ENCODE measurements at places on chromosomes 4 and X. TPM values are rescaled to one million over a fixed set of nuclear protein-coding genes. Genes with fewer than 3 reads are reported as not detected.

DNA sequence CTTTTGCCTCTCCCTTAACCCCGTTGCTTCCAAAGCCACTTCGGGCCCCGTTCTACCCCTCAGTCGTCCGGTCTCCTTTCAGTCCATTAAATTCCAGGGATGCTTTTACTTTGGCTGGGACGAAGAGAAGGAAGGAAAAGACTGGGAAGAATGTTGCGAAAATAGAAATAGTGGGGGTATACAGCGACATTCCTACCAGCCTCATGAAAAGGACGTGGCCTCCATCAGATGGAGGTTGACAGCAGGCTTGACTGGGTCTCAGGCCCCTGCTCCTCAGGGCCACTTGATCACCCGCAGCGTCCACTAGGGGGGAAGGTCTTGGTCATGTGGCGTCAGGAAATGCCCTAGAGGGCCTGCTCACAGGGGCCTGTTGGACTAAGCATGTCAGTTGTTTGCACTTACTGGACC, 657 bp upstream of the ANKRD50 start:
- H3K4me1 ChIP-seq = peaks cover 36% of the 10 kb centered on the region
- no peaks in the 10 kb centered on the region for H3K27me3 ChIP-seq
- H3K4me3 ChIP-seq = peak overlapping the region; percentile 91
- peak overlapping the region; percentile 100 for H3K27ac ChIP-seq
- DNase-seq = peak; percentile 87
- no peaks in the 10 kb centered on the region for H3K36me3 ChIP-seq

DNA sequence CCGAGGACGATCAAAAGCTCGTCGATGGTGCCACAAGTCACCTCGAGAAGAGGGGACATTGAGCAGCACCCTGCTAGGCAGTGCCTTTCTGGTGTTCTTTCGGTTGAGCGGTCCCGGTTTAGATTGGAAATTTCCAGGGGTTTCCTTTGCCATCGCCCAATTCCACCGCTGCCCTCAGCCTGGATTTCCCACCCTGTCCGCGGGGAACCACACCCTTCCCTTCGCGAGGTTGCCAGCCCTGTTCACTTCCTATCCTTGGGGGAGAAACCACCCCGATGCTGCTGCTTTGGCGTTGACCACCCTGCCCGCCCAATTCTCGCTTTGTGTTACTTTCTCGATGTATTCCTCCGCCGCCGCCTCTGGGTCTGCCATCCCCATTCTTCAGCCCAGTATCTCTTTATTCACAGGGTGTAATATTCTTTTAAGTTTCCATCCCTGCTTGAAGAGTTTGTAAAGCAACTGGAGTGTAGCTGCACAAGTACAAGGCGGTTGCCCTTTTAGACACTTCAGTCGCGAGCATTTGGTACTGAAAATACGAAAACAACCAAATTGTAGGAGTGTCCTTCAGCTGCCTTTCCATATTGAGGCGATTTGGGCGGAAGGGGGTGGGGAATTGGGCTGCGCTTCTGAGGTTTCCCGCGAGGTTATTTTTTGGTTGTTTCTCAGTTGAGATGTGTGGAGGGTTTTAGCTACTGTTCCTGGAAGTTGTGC, 1.1 kb downstream of the OGT start:
- no peaks in the 10 kb centered on the region for H3K27me3 ChIP-seq
- peak overlapping the region; percentile 98 for H3K27ac ChIP-seq
- H3K4me1 ChIP-seq = peaks cover 26% of the 10 kb centered on the region
- peak overlapping the region; percentile 90 for H3K4me3 ChIP-seq
- H3K36me3 ChIP-seq = no peaks in the 10 kb centered on the region

DNA sequence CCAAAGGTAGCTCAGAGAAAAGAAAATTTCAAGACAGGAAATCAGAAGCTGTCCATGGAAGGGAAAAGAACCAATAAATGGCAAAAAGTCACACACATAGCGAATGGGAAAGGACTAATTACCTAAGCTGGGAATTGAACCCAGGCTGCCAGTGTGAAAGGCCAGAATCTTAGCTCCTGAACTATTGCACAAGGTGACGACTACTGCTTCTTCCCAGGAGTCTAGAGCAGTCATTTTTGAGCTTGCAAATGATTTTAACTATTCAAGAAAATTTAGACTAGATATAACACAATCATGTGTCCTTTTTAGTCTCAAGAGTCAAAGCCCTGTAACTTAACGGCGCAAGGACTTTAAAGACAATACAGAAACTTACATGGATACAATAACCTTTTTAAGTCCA, 34.1 kb upstream of the ZNF81 start:
- H3K27ac ChIP-seq = no peak overlapping the region
- no peak for DNase-seq
- H3K27me3 ChIP-seq = peaks cover 2% of the 10 kb centered on the region
- H3K4me3 ChIP-seq = no peak overlapping the region
- H3K4me1 ChIP-seq = no peaks in the 10 kb centered on the region

DNA sequence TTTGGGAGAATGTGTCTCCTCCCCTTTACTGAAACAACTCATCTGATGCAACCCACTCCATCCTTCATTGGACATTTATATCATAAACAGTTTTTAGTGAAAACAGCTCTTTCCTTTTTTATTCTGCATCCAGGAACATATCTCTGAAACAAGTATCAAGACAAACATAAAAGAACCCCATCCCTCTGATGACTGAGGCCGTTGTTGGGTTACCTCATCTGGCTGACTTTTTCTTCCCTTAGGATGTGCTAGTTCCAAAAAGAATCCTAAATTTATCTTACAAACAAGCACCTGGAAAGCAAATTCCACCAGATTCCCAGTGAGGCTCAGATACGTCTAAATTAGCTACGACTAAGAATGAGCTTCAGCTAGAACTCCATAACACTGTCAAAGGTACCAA, 483.7 kb upstream of the INTU start:
- H3K36me3 ChIP-seq = peaks cover 4% of the 10 kb centered on the region
- H3K4me3 ChIP-seq = no peak overlapping the region
- H3K27me3 ChIP-seq = no peaks in the 10 kb centered on the region
- peaks cover 4% of the 10 kb centered on the region for H3K4me1 ChIP-seq
- DNase-seq = no peak

DNA sequence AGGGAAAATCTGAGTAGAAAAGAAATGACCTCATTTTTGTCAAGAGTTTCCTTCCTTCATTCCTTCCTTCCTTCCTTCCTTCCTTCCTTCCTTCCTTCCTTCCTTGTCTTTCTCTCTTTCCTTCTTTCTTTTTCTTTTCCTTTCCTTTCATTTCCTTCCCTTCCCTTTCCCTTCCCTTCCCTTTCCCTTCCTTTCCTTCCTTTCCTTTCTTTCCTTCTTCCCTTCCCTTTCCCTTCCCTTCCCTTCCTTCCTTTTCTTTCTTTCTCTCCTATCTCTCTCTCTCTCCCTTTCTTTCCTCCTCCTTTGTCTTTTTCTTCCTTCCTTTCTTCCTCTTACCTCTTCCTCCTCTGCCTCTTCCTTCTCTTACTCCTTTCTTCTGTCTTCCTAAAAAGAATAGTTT, 347.6 kb downstream of the FAM47A start:
- H3K27ac ChIP-seq = no peak overlapping the region
- no peak overlapping the region for H3K4me3 ChIP-seq
- peaks cover 2% of the 10 kb centered on the region for H3K27me3 ChIP-seq
- H3K36me3 ChIP-seq = no peaks in the 10 kb centered on the region
- no peak for DNase-seq

- no peak overlapping the region for H3K27ac ChIP-seq
- no peak for DNase-seq
- H3K4me3 ChIP-seq = no peak overlapping the region
- peaks cover 7% of the 10 kb centered on the region for H3K4me1 ChIP-seq
- H3K36me3 ChIP-seq = peaks cover 4% of the 10 kb centered on the region
These were observed 93.4 kb downstream of the SPCS3 start for GRCh38 chr4:176413171-176413570.

DNA sequence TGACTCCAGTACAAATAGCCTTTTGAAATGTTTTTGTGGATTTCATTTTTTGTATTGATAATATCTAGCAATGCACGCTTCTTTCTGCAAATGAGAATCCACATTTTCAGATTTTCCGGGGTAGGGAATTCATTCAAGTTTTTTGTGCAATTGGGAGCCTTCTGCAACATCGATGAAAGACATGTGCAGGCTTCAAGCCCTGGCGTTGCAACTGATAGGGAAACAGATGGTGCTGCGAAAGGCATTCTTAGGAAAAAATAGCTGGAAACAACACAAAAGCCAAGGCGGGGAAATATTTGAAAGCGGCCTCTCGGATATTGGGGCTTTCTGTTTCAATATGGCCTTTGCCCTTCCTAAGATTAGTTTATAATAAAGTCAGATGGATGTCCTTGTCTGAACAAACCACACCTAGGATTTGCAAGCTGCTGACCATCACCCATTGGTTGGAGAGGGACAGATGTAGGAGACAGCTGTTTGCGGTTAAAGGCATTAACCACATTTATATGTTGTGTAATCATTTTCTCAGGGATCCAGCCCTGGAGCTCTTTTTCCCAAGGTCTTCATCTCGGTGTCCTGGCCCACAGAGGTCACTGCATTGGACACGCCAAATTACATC, 136.5 kb downstream of the PRKX start:
- H3K36me3 ChIP-seq = peaks cover 2% of the 10 kb centered on the region
- no peaks in the 10 kb centered on the region for H3K4me1 ChIP-seq
- H3K4me3 ChIP-seq = no peak overlapping the region
- no peaks in the 10 kb centered on the region for H3K27me3 ChIP-seq

GRCh38 chrX:116757491-116757890, 294.7 kb upstream of the CT83 start:
- H3K27me3 ChIP-seq = no peaks in the 10 kb centered on the region
- DNase-seq = no peak
- no peak overlapping the region for H3K27ac ChIP-seq
- H3K4me1 ChIP-seq = no peaks in the 10 kb centered on the region

- peaks cover 4% of the 10 kb centered on the region for H3K4me1 ChIP-seq
- DNase-seq = no peak
- no peak overlapping the region for H3K4me3 ChIP-seq
These were observed 126.3 kb downstream of the PRDM5 start for GRCh38 chr4:120796271-120796670.

DNA sequence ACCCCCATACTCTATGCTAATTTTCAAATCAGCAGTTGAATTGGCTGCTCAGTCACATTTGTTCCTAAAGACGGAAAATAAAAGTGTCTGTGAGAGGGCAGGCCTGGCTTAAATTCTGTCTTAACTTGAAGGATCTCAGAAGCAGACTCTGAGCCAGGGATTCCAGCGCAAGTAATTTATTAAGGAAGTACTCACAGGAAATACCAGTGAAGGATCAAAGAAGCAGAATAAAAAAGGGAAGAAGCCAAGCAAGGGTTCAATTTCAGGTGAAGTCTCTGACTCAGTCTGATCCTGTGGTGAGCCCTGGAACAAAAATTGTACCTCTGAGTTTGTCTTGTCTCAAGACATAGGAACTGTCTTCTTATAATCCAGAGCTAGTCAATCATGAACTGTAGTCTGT, 52.2 kb downstream of the IL1RAPL1 start:
- no peaks in the 10 kb centered on the region for H3K4me1 ChIP-seq
- no peak overlapping the region for H3K27ac ChIP-seq
- no peak for DNase-seq
- H3K27me3 ChIP-seq = no peaks in the 10 kb centered on the region

DNA sequence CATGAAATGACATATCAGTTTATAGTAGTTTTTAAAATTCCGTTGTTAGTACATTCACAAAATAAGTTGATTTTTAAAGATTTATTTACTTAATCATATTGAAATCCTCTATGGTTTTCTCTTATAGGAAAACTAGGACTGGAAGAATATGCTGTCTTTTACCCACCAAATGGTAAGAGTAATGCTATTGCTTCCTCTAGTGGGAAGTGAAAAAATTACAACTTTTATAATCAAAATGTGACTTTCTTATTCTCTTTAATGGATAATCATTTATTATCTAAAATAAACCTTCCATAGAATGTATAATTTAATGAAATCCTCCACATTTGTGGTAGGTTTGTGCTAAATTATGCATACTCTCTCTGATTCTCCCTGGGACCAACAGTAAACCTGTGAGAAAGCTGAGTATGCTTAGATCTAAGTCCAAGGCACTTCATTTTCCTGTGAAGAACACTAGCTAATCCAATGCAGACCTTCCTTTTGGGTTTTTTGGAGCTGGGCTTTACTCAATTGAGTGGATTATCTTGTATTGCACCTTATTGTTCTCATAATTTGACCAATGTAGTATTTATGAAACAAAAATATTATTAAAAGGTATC, 136.2 kb downstream of the TBC1D19 start:
- DNase-seq = no peak
- no peaks in the 10 kb centered on the region for H3K27me3 ChIP-seq
- H3K4me3 ChIP-seq = no peak overlapping the region
- H3K27ac ChIP-seq = no peak overlapping the region

DNA sequence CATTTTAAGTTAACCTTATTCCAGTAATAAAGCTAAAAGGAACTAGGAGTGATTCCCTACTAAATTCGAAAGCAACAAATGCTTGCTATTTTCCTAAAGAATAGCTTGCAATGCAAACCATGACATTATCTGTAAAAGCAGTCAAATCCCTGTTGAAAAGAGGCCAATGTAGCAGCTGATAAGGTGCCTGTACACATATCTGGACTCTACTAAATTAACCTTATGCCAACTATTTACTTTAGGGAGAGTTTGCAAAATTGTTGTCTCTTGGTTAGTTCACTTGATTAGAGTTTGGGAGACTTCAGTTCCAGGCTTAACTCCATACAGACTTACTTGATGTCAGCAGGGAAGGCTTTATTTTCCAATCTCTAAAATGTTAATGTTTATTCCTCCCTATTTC, 6.0 kb downstream of the IL13RA2 start:
- H3K36me3 ChIP-seq = no peaks in the 10 kb centered on the region
- peaks cover 31% of the 10 kb centered on the region for H3K27me3 ChIP-seq
- H3K4me3 ChIP-seq = no peak overlapping the region
- no peak for DNase-seq
- H3K4me1 ChIP-seq = no peaks in the 10 kb centered on the region
- H3K27ac ChIP-seq = no peak overlapping the region

DNA sequence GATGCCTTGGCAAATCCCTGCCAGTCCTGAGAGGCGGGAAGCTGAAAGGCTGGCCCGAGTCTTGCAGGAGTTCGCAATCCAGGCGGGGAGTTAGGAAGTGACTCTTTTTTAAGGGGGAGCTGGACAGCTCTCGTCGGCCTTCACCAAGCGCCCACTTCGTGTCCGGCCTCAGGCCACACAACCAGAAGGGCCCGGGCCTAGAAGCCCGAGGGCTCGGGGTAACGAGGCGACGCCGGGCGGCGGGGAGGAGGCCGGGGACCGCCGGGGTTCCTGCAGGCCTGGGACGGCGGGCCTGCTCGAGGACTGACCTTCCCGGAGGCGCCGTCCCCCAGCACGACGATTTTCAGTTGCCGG, 395 bp downstream of the RAB28 start:
- no peak for DNase-seq
- peak overlapping the region; percentile 85 for H3K4me3 ChIP-seq
- no peaks in the 10 kb centered on the region for H3K36me3 ChIP-seq
- H3K27me3 ChIP-seq = no peaks in the 10 kb centered on the region

Gene SLC25A53
- 4.4 TPM for total RNA-seq

Gene PPP4R3C
- not detected for total RNA-seq

Gene CPZ
- total RNA-seq = 22.2 TPM

Gene ASMT
- total RNA-seq = not detected

Gene ANKRD50
- 47.2 TPM for total RNA-seq

Gene CXCL11
- not detected for total RNA-seq

Gene CWH43
- not detected for total RNA-seq

Gene EGF
- total RNA-seq = 0.87 TPM

Data from chondrocyte (in vitro differentiated cells).